Stimulated activated CD4-positive, alpha-beta T cell treated with anti-CD3 and anti-CD28 coated beads, Interleukin-1b, Interleukin-23, amount 100 ng/mL, for 24 hours (primary cell): ENCODE measurements at places on chromosomes 11 and 22.

GRCh38 chr11:17572791-17573460 is 25.9 kb downstream of the OTOG start:
- no peak for DNase-seq

DNA sequence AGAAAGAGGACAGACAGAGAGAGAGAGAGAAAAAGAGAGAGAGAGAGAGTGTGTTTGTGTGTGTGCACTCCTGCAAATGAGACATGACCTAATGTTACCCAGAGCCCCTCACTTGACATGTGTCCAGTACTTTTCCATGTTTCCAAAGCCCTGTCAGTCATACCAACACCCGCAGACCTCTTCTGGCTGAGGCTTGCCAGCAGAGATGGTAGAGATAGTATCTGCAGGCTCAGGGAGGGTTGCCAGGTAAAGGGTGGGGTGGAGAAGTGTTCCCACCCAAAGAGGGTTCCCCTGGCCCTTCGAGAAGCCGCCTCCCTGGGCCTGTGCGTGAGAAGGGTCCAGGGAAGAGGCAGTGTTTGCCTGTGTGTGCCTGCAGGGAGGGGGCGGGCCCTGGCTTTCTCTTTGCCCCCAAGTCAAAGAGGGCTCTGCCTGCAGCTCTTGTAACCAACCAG is 40.7 kb downstream of the POU2F3 start:
- DNase-seq: no peak

GRCh38 chr11:12792018-12792417 is 117.8 kb downstream of the TEAD1 start:
- DNase-seq: no peak

- DNase-seq: no peak
Measured at GRCh38 chr11:122122179-122122578, 6.2 kb upstream of the BLID start.

GRCh38 chr22:30538280-30538679 is 8.3 kb downstream of the SEC14L6 start:
- no peak for DNase-seq

- no peak for DNase-seq
Measured at GRCh38 chr11:104078995-104079394, 42.6 kb downstream of the DDI1 start.

DNA sequence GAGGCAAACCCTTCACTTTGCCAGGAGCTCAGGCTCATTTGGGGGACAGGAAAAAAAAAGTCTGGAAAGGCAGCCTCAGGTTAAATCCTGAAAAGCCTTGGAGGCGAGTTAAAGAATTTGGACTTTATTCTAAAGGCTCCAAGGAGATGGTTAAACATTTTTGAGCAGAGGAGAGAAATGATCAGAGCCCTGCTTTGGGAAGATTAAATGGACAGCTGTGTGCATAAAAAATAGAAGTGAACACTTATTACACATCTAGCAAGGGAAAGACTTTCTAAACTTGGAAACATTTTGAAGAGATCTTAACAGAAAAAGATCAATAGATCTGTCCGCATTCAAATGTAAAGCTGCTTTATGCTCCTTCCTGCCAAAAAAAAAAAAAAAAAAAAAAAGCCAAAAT is 8.4 kb upstream of the RAB3IL1 start:
- DNase-seq: no peak

- DNase-seq: no peak
Measured at GRCh38 chr11:127055236-127055635, 54.7 kb upstream of the KIRREL3 start.

GRCh38 chr22:49967706-49968208 is 7.2 kb downstream of the PIM3 start:
- no peak for DNase-seq

DNA sequence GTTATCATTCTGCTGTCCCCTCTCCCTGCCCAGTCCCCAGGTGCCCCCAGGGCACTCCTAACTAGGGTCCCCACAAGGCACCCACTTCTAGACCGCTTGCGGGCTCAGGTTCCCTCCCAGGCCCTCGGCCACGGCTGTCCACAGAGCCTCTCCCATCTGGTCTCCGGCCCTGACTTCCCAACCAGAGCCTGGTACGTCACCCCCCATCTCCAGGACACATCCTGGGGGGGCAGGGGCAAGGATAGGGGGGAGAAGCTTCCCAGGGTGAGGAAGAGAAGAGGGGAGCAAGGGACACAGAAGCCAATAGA is 457 bp downstream of the SSTR3 start:
- no peak for DNase-seq
